Activated naive CD4-positive, alpha-beta T cell treated with anti-CD3 and anti-CD28 coated beads, Interleukin-2, amount 10 ng/mL, durations not matched to agents 5 hours and 36 hours (primary cell): ENCODE measurements at places on chromosomes 7 and 10. TPM values are rescaled to one million over a fixed set of nuclear protein-coding genes. Genes with fewer than 3 reads are reported as not detected.

SLF2 gene
- 35.7 TPM for total RNA-seq

ADRA2A gene
- not detected for total RNA-seq

CPA2 gene
- total RNA-seq, result not detected

VENTX gene
- total RNA-seq, result not detected

TRUB1 gene
- 11.8 TPM for total RNA-seq

ARHGAP22 gene
- total RNA-seq, result not detected

HOXA10 gene
- total RNA-seq, result 0.29 TPM

HPS6 gene
- total RNA-seq, result 22.7 TPM

PDGFA gene
- 0.60 TPM for total RNA-seq

ATP6V0A4 gene
- total RNA-seq, result 0.08 TPM

PRLHR gene
- total RNA-seq, result not detected

NUTM2B gene
- 2.0 TPM for total RNA-seq

ARMC3 gene
- total RNA-seq, result not detected

ERVW-1 gene
- total RNA-seq, result not detected

RGR gene
- not detected for total RNA-seq

CLCN1 gene
- not detected for total RNA-seq

TFR2 gene
- total RNA-seq, result 9.4 TPM

STAG3 gene
- total RNA-seq, result 16.1 TPM

SPDYE5 gene
- 0.17 TPM for total RNA-seq

NFE2L3 gene
- 13.6 TPM for total RNA-seq

CTTNBP2 gene
- total RNA-seq, result not detected

IFIT2 gene
- 3.9 TPM for total RNA-seq

GATA3 gene
- total RNA-seq, result 54.9 TPM

NKX2-3 gene
- total RNA-seq, result not detected

SPDYE9 gene
- total RNA-seq, result not detected
